ENCODE measurements at places on chromosomes 6 and 20.

GRCh38 chr20:41654292-41654691 lies 36.1 kb upstream of the CHD6 start:
- DNase-seq, result no peak

DNA sequence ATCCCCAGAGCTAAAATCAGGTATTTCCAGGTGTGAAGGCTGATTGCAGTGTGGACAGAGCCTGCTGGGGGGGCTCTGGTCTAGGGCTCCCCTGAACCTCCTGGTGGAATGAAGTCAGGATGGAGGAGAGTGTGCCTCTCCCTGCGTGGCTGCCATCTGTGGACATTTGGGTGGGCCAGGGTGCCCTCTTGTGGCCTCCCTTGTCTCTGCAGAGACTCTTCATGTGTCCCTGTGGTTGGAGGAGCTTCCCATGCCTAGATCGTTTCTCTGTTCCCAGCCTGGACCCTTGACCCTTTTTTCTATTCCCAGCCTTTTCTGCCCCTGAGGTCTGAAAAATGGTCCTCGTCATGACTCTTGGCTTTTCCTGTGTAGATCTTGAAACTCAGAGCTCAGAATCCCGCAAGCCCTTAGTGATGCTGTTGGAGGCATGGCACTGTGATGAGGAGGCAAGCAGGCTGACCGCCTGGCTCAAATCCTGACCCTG lies 9.9 kb upstream of the PSMF1 start:
- peak; percentile 57 for DNase-seq

DNA sequence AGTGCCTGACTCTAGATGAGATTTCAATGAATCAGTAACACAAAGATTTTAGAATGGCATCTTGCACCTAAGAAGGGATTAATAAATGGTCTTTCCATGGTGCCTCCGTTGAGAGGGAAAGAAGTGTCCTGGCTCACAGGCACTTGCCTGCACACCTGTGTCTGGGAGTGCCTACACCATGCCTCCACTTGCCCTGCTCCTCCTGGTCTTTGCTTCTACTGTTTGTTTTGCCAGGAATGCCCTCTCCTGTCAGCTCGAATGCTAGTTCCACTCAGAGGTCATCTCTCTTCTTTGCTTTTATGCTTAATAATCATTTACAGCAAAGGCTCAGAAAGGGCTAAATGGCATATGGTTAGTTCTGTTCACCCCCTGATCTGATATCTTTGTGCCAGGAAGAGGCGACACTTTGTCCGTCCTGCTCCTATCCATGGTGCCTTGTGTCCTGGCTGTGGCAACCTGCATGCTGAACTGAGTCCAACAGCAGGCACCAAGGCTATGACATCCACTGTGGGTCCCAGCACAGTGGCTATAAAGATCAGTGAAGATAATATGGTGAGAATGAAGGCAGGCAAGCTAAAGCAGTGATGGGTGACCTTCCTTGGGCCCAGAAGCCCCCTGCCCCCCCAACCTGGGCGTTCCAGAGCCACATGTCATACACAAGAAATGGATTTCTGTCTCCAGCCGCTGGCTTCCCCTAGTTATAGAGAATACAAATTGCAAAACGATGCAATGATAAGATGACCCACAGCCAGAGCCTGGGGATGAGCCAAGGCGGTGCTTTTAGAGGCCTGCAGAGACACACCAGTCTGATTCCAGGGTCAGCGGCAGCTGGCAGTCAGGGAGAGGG lies 1.4 kb downstream of the C6orf132 start:
- peak; percentile 26 for DNase-seq

DNA sequence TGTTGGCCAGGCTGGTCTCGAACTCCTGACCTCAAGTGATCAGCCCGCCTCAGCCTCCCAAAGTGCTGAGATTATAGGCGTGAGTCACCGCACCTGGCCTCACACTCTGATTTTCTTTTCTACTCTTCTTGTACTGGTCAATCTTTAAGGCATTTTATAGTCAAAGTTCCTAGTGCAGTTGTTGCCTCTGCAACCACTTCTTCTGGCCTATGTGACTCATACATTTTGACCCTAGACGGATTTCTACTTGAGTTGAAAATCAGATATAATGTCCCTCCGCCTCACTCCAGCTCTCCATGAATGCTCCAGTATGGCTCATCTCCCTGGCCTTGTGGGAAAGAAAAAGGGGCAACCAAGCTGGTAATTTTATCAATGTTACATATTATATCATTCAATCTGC lies 42.4 kb downstream of the TNFRSF21 start:
- DNase-seq, result no peak

DNA sequence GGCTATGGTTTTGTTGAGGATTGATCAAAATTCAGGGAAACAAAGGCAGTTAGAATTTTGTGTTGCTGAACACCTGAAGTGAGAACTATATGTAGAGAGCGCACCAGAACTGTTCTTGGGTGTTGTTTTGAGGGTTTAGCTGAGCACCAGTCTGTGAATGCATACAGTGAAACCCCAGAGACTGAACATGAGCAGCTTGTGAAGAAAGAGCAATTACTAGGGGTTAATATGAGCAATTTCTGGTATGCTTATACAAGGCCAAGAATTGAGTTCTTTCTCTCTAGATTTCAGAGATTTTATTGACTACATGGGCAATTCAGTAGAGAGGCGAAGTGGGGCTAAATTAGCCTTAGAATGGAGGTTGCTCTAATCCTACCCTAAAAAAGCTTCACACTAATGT lies 93.9 kb downstream of the CD2AP start:
- no peak for DNase-seq

GRCh38 chr6:75933387-75933975 lies 139.0 kb downstream of the IMPG1 start:
- no peak for DNase-seq

GRCh38 chr6:34425132-34425497 lies 754 bp downstream of the RPS10 start:
- DNase-seq, result no peak

DNA sequence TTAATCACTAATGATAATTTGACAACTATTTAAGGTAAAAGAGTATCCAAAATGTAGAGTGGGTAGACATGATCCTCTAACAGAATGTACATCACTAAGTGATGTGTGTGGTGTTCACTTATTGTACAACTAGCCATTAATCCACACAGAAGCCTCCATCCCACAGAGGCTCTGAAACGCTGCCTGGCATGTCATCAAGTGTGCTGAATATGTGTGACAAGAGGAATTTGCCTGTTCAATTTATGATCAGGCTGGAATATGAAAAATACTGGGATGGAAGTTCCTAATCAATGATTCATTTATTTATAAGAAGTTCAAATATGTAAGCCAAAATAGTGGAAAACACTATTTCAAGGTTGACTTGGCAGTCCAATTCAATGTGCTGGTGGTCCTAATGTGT lies 72.4 kb downstream of the BACH2 start:
- no peak for DNase-seq

DNA sequence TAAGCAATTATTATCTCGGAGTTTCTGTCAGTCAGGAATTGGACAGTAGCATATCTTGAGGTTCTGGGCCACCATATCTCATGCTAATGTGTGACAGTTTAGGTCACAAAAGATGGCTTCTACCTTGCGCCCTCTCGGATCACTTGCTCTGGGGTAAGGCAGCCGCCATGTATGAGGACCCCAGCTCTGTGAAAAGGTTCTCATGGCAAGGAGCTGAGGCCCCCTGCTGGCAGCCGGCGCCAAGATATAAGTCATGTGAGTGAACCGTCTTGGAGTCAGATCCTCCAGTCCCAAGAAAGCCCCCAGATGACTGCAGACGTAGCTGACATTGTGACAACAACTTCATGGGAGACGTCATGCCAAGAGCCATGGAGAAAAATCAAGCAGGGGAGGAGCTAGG lies 670.8 kb downstream of the KIF16B start:
- peak; percentile 39 for DNase-seq

GRCh38 chr20:18986146-18986830 lies 172.7 kb downstream of the SCP2D1 start:
- no peak for DNase-seq

DNA sequence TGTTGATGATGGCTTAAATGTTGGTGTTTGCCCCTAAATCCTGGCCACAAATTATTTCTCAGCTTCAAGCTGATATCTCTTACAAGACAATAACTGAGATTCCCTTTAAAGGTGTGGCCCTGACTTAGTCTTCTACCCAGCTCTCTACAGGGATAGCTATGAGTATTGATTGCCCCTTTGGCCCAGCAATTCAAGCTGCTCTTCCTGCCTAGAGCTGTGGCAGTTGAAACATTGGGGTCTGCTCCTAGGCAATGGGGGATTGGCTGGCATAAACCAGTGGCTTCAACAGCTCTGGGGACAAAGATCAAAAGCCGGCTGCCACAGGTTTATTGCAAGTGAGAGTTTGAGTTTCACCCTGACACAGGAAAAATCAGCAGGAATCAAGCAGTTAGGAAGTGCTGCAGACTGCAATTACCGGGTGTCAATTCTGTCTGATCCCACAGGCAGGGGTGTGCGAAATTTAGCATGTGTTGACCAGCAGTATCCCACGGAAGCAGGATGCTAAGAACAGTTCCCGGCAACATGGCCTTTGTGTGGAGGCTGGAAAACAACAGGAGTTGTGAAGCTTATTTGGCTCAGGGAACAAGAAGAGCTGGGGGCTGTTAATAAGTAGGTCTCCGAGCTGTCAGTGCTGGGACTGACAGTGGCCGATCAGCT lies 66.2 kb upstream of the IYD start:
- DNase-seq, result no peak

GRCh38 chr6:114816678-114817077 lies 473.9 kb upstream of the HS3ST5 start:
- DNase-seq, result no peak

DNA sequence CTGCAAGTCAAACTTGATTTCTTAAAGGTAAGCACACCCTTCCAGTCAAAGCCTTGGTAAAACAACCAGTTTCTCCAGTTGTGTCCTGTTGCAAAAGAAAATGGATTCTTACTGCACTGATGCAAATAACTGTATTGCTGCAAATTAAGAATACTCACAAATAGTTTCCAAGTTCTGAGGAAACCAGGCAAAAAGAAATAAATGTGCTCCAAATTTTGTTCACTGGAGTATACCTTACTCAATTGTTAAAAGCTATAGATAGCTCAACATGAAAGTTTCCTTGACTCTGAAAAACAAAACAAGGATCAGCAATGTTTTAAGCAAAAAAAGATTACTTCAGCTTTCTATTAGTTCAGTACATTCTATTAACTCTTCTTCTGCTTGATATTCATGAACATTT lies 75.2 kb downstream of the SLC16A10 start:
- DNase-seq, result no peak

DNA sequence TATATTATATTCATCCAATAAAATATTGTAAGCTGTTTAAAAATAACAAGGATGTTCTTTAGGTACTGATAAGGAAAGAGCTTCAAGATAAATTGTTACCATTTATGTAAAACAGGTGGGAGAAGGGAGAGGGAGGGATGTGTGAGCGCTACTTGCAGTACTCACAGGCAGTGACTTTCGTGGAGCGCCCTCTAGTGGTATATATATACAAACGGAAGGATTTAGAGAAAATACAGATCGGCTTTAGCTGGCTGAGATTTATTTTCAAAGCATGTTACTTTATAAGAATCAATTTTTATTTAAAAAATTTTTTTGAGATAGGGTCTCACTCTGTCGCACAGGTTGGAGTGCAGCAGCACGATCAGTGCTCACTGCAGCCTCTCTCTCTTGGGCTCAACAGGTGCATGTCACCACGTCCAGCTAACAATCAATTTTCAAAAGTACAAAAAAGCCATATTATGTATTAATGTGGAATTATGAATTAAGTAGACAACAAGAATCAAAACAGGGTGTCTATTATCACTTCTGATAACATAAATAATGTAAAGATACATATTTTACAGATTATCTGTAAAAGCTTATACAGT lies 3.3 kb upstream of the MOG start:
- peak; percentile 74 for DNase-seq

- no peak for DNase-seq
Observed at GRCh38 chr6:128432394-128432793, 88.0 kb downstream of the PTPRK start.

DNA sequence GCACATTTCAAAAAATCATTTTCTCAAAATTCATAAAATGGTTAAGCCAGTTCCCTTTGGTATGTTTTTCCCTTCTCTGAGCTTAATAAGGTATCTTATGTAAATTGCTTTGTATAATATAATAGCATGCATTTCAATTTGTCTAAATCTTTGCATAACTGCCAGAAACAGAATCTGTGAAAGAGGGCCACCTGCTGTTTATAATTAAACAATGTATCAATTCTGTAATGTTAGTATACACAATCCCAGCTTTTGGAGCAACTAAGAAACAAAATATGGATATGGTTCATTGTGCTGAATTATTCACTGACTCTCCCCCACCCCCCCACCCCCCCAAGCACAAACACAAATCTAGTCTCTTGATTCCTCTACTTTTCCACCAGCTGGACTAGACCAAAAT lies 54.8 kb downstream of the GPX5 start:
- DNase-seq, result peak; percentile 9

- no peak for DNase-seq
Observed at GRCh38 chr6:139355777-139356445, 18.5 kb downstream of the CITED2 start.

- DNase-seq, result no peak
Observed at GRCh38 chr6:11754625-11755271, 23.9 kb downstream of the ADTRP start.

Measured in HT-29 (cell line).